ENCODE measurements at places on chromosomes 11 and 22. TPM values are rescaled to one million over a fixed set of nuclear protein-coding genes. Genes with fewer than 3 reads are reported as not detected.

GRCh38 chr11:41289408-41289807 is 170.0 kb downstream of the LRRC4C start:
- DNase-seq: no peak

The OR52J3 gene
- not detected for polyA plus RNA-seq

DNA sequence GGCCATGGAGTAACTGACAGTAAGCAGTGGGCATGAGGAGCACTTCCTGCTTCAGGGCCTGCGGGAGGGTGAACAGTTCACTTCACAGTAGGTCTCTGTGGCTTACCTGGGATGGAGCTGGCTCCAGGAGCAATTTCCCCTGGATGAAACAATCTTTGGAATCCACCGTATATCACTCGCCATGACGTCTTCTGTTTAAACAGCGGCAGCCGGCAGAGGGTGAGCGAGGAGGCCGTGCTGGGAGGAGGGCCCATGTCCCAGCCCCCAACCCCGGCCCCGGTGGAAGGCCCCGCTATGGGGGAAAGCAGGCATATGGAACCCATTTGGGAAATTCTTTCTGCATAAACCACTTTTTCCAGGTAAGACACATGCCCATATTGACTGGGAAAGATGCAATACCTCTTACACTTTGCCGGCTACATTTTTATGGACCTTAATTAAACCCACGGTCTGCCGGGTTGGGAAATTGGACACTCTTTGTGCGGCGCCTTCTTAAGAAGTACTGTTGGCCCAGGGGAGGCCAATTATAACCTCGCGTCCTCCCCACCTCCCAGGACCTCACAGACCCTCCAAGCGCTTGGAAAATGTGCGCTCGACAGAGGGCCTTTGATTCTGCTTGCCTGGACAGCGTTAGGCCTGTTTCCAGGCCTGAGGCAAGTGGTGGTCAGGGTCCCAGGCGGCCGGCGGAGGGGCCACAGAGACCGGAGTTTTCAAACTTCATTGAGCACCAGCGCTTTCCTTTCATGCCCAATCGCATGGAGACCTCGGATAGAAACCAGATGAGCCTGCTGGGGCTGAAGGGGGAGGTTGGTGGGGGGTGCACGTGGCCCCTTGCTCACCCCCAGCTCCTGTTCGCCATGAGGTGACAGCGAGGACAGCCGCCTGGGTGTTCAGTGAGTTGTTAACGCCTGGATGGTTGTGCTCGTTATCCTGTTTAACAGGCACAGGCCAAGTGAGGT is 40.4 kb downstream of the SMIM38 start:
- no peak for DNase-seq

The PIH1D2 gene
- polyA plus RNA-seq: 11.2 TPM

- DNase-seq: peak; percentile 23
Measured at GRCh38 chr22:20803696-20804324, 29.9 kb downstream of the SERPIND1 start.

The GPHA2 gene
- polyA plus RNA-seq: not detected

GRCh38 chr11:15673408-15673831 is 558.7 kb downstream of the INSC start:
- no peak for DNase-seq

The KDM4E gene
- 0.15 TPM for polyA plus RNA-seq

The POU2AF2 gene
- 0.26 TPM for polyA plus RNA-seq

DNA sequence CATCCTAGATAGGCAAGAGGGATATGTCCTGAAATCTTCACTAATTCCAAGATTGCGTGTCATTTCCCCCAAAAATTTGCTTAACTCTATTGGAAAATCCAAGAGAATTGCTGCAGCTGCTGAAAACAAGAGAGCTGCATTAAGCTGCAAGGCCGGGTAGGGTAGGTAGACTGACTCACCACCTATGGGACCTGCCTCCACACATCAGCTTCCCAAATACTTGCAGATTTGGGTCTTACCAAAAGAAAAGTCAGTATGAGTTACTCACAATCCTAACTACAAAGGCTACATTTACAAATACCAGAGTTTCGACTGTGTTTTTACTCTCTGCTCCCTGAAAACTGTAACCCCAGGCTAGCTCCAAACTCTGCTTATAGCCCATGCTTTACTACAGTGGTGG is 142.5 kb upstream of the TEAD1 start:
- no peak for DNase-seq

GRCh38 chr22:35641494-35642120 is 6.6 kb upstream of the APOL6 start:
- DNase-seq: no peak

- DNase-seq: no peak
Measured at GRCh38 chr11:57192316-57192715, 10.6 kb downstream of the LRRC55 start.

The OR51B4 gene
- 0.63 TPM for polyA plus RNA-seq

DNA sequence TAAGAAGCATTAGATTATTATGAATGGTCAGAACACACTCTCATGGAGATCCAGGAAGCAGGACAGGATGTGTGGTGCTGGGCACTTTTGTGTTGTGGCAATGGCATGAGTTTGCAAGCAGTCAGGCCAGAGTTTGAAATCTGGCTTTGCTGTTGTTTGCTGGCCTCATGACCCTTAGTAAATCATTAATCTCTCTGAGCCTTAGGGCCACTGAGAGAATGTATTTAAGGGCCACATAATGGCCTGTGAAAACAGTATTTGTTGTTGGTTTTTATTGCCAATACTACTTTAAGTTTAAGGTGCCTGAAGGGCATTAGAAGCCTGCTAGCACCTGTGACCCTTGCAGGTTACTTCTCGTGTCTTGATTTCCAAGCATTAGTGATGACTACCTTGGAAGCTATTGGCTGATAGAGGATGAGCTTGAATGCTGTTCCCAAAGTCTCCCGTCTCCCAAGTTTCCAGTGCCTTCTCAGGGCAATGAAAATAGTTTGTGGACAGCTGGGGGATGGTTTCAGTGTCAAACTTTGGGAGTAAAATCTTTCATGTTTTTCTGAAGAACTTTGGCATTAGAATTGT is 24.6 kb downstream of the STIM1 start:
- no peak for DNase-seq

GRCh38 chr11:17744151-17744940 is 9.8 kb downstream of the KCNC1 start:
- no peak for DNase-seq

GRCh38 chr22:35756722-35757121 is 39.0 kb downstream of the APOL5 start:
- no peak for DNase-seq

- no peak for DNase-seq
Measured at GRCh38 chr22:32469799-32470212, 4.8 kb upstream of the FBXO7 start.

DNA sequence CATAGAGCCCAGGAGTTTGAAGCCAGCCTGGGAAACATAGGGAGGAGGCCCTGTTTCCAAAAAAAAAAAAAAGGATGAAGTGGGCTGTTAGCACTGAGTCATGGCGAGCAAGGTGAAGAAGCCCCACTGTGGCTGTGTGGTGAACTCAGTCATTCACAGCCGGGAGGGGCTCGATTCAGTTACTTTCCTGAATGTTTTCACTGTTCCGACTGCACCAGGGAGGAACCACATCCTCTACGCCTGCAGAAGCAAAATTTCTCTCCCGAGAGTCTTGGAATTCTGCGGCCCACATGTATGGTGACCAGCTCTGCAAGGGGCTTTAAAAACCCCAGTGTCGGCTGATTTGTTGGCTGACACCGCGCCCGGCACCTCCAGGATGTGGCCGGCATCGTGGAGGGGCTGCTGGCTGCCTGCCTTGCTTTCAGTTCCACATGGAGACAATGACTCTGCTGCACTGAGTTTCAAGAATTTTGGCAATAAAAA is 27.8 kb upstream of the GRAMD4 start:
- DNase-seq: no peak

DNA sequence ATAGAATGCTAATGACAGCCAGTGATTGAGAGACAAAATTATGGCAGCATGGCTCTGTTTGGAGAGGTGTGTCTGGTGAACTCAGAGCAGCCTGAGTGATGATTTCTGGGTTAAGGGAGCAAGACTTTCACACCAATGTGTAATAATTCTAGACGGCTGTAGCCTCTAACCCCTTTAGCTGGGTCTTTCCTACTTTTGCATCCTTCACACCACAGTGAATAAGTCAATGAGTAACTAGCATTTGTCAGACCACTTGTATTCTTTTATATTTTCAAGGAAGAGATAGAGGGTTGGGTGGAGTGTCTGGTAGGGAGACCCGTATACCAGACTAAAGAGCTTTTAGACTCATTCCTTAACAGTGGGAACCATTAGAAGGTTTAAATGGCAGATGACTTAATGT is 50.4 kb downstream of the ATXN10 start:
- no peak for DNase-seq

DNA sequence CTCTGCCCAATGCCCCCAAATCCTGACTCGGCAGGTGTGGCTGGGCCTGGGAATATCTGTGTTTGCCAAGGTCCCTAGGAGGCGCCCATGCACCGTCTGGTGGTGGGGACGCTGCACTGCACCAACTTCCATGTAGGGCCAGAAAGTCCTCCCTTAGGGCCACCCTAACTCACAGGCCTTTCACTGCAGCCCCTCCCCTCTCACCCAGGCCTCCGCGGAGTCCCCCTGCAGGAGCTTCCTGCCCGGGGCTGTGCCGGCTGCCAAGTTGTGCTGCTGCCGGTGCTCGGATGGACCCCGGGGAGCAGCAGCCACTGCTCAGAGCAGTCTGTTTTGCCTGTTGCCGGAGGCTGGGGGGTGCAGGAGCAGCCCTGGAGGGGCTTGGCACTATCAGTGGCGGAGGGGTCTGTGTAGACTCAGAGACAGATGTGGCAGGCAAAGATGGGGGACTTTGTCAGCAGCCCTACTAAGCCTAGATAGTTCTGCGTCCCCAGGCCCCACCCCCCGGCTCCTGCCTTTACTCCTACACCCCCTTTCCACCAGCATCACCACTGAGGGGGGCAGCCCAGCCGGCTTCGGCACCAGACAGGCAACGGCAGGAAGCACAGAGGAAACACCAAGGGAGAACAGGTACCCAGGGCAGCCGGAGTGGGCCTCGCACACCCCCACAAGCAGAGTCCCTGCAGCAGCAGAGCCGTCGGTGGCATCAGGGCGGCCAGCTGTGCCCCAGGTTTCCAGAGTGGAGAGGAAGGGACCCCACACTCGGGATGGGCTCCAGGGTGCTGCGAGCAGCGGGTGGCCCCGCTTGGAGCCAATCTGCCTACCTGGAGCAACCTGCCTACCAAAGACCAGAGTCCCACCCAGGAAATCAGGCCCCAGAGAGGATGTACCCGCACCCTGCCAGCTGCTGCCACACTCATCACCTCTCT is 124.3 kb downstream of the TRIM29 start:
- DNase-seq: no peak

- DNase-seq: no peak
Measured at GRCh38 chr22:23743303-23743705, 7.6 kb downstream of the ZNF70 start.

DNA sequence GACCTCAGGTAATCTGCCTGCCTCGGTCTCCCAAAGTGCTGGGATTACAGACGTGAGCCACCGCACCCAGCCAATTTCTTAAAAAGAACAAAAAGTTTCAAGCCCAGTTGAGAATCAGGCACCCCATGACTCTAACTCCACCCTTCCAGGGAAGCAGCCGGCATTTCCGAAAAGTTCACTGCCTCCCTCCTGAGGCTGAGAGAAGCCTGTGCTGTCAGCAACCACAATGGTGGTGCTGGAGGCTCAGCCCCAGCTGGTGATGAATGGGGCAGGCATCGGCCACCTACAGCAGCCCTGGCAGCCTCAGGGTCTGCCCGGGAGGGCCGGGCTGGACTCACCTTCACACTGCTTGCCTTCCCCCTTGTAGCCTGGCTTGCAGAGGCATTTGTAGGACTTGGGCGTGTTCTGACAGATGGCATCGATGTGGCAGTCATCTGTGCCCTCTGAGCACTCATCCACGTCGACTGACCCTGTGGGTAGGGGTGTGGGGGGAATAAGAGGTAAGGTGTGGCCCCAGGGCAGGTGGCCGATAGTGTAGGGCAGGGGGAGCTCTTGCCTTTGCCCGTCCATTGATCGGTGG is 4.3 kb downstream of the SCUBE1 start:
- no peak for DNase-seq

- no peak for DNase-seq
Measured at GRCh38 chr11:45527898-45528297, 137.5 kb downstream of the CHST1 start.

GRCh38 chr11:64263021-64263946 is 12.0 kb downstream of the PLCB3 start:
- DNase-seq: no peak

DNA sequence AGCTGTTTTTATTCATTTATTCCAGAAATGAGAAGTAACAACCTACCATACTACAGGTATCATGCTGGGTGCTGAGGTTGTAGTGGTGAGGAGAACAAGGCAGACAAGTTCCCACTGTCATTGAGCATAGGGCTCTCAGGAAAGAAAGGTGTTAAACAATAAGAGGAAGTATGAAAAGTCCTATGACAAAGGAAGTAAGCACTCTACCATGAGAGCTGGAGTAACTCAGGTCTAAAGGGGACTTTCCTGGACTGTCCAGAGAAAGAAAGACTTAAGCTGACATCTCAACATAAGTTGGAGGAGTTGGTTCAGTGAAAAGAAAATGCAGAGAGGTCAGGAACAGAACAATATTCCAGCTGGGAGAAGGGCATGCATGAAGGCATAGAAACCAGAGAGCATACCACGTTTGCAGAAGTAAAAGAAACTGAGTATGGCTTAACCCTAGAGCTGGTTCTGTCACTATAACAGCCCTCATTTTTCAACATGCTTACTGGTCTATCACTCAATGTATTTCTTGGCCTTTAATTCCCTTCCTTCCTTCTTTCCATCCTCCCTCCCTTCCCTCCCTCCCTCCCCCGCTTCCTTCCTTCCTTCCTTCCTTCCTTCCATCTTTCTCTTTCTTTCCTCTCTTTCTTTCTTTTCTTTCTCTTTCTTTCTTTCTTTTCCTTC is 137.8 kb upstream of the BDNF start:
- no peak for DNase-seq
